ENCODE measurements at places on chromosomes 6 and 20.

DNA sequence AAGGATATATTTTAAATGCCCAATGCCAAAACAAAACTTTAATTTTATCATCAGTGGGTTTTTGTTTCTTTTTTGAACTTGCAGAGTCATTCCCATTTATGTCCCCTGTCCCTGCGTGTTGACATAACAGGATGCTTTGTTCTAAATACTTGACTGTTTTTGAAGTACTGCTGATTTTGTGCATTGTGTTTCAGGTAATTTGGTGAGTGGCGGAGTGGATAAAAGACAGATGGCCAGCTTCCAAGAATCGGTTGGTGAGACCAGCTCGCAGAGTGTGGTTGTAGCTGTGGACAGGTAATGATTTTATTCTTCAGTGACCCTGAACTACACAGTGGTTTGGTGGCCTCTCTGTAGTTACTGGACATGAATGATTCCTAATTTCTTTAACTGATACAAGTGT is 50.5 kb upstream of the CSE1L start:
- no peak for DNase-seq

- DNase-seq = no peak
These were observed 85.0 kb downstream of the NFATC2 start for GRCh38 chr20:51457533-51457932.

GRCh38 chr6:149109397-149110070 is 208.0 kb upstream of the TAB2 start:
- no peak for DNase-seq

DNA sequence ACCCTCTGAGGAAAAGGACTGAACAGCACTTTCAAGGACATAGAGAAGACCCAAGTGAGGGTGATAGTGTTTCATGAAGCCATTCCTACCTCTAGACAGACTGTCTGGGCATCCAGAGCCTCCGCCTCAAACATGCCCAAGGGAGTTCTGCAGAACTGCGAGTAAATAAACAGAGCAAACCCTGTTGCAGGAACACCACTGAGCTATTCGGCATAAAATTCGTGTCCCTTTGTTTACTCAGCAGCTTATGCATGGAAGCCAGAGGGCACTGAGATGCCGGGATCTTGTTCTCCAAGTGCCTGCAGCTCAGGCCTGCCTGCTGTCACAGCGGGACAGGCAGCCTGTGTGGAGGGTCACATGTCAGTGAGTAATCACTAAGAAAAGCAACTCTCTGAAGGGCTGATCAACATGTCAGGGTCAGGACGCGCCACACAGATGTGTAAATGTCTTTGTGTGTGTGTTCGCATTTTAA is 164.9 kb upstream of the HEY2 start:
- no peak for DNase-seq

GRCh38 chr6:40180271-40180670 is 246.0 kb upstream of the MOCS1 start:
- DNase-seq = no peak

DNA sequence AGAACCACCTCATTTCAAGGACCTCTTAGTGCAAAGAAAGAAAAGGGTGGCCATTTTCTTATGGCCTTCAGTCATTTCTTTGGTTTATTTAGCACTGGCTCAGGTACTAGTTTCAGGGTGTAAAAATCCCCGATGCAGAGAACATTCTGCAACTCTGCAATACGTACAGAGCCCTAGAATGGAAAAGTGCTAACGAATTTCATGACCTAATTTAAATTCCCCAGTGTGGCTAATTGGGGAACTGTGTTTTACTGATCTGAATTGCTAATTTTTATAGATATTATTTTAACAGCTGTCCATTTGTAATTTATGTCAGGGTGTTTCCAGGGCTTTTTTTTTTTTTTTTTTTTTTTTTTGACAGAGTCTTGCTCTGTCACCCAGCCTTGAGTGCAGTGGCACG is 160.7 kb downstream of the UST start:
- DNase-seq = no peak

- no peak for DNase-seq
These were observed 67.9 kb downstream of the SGK1 start for GRCh38 chr6:134249759-134250602.

DNA sequence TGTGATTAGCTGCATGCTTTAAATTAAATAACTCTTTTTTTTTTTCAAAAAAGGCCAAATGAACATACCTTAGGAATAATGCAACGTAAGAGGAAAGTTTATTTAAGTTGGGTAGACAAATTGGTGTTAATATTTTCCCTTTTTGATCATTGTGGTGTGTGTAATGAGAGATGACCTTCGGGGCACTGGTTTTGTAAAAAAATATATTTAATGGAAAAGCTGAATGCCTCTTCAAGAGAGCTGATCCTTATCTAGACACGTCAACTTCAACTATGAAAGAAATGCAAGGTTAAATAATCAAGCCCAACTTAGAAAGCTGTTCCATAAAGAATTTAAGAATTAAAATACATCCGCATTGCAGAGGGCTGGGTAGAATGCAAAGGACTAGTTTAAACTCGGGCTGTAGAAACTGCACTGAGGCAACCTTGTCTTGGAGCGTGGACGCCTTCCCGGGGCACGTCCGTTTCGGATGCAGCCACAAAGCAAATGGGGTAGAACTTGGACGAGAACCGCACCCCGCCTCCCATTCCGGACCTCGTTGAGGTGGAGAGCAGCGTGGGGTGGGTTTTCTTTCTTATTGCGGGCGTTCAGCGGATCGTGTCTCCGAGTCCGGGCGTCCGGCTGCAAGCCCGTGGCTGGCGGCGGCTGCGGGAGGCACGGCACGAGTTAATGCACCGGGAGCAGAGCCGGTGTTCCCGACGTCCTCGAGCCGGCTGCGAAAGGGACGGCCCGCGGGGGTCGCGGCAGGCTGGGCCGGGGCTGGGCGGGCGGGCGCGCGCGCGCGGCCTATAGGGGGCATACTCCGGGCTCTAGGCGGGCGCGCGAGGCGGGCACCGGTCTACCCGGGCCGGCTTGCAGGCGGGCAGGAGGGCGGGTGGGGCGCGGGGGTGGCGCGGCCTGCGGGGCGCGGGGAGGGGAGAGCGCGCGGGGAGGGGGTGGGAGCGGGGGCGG is 1.9 kb downstream of the JARID2 start:
- DNase-seq = no peak

DNA sequence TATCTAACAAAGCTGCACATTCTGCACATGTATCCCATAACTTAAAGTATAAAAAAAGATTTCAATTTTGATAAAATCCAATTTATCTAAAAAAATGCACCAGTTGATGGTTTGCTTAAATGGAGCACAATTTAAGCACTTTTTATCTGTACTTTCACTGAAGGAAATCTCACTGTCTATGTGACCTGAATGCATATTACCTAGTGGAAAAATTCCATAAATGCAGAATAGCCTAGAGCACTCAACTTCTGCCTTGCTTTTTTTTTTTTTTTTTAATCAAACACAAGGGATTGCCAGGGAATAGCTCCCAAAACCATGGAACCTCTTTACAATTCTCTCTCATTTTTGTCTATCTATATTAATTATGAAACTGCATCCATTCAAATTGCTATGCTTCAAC is 80.4 kb downstream of the RFPL4B start:
- no peak for DNase-seq

GRCh38 chr6:129485746-129486145 is 224.2 kb downstream of the ARHGAP18 start:
- no peak for DNase-seq

All from DMS 273 treated with DMSO at 0.1 percent for 48 hours (cell line).